ENCODE measurements at places on chromosomes 11 and 22.

DNA sequence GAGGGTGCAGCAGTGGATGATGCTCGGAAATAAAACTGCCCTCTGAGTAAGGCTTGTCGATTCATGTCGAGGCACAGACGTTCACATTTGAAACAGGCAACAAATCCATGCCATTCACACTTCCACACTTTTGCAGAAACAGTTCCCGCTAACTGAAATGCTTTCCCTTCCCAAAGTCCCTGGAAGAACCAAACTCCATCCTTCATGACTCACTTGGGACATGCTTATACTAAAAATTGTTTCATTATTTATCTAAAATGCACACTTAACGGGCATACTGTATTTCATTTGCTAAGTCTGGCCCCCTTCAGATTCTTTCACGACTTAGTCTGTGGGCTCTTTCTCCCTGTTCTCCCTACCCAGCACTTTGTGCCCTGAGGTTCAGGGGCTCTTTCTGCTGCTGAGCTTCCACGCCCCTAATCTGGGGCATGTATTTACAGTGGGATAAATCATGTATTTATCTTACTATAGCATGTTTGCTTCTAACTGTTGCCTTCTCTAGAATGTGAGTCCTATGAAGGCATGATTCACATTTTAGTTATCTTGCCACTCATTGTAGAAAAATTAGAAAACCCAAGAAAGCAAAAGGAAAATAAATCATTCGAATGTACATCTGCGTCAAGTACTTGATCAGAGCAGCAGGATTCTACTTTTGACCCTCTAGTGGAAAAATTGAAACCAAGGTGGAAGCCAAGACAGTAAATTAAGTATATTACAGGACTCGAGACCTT lies 12.5 kb downstream of the SCGB1A1 start:
- no peak for DNase-seq

DNA sequence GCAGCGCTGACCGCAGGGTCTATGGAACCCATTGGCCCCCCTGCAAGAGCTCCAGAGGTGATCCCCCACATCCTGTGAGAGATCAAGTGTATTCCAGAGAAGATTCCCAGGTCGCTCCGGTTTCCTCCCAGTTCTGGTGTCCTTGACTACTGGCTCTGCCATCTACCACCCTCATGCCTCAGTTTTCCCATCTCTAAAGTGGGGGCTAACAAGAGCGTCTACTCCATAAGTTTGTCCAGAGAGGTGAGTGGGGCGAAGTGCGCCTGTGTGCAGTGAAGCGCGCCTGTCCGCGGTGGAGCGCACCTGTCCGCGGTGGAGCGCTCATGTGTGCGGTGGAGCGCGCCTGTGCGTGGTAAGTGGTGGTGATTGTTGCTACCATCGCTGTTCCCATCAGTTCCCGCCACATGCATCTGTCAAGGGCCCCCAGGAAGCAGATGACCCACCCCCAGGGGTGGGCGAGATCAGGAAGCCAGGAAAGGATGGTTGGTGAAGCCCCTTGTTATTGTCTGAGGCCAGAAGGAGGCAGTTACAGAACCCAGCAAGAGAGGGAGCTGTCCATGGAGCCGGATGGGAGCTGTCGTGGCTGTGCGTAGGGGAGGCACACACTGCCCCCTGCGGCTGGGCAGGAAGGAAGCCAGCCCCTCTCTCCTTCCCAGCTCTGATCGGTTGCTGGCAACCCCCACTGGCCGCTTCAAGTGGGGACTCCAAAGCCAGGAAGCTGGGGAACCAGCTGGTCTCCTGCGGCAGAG lies 73.2 kb upstream of the FGF3 start:
- DNase-seq, result no peak

- DNase-seq, result no peak
Observed at GRCh38 chr22:19430890-19431541, 517 bp downstream of the HIRA start.

GRCh38 chr11:27174021-27174420 lies 133.4 kb downstream of the BBOX1 start:
- DNase-seq, result no peak

DNA sequence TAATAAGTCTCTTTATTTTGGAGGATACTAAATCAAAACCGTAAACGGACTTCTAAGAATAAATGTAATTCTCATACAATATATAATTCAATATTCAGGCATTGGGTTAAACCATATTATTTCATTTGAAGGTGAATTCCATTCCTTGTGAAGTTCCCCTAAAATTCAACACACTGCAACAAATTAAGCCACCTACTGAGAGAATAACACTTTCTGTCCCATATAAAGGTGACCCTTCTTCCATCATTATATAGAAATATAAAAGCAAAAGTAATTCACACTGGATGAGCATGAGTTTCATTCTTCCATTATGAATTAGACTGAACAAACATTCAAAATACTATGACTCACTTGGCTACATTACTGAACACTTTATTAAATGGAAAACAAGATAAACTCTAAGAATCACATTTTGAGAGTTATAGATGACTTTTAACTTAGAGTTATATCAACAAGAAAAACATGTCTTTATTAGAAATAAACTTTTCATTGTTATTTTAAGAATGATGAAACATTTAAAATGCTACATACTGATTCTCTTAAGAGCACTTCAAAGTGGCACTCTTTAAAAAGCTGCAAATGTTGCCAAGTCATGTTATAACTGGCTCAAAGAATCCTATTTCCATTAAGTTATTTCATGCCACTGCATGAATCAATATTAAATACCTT lies 2.8 kb downstream of the SESN3 start:
- no peak for DNase-seq

- no peak for DNase-seq
Observed at GRCh38 chr22:41904450-41905410, 10.1 kb downstream of the SHISA8 start.

- no peak for DNase-seq
Observed at GRCh38 chr11:17392872-17393271, 4.4 kb upstream of the KCNJ11 start.

- DNase-seq, result no peak
Observed at GRCh38 chr11:111059726-111060125, 185.8 kb upstream of the POU2AF2 start.

- DNase-seq, result no peak
Observed at GRCh38 chr11:44324749-44325525, 15.0 kb upstream of the ALX4 start.

- DNase-seq, result no peak
Observed at GRCh38 chr11:17859552-17859951, 125.0 kb downstream of the KCNC1 start.

GRCh38 chr11:44708009-44708408 lies 18.8 kb upstream of the TSPAN18 start:
- DNase-seq, result no peak

DNA sequence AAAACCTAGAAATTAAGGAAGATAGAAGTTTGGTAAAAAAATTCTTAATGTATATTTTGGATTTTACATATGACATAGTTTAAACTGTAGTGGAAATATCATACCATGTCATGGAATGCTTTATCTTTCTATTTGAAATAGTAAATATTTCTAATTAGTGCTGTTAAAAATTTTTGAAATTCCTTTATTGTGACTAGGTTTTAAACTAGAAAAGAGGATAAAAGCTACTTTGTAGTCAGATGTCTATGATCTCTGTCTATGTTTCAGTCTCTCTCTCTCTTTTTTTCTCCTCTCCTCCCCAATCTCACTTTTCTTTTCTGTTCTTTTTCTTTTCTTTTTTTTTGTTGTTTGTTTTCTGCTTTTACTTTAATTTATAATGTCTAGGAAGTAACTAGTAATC lies 226.2 kb downstream of the TMEM135 start:
- DNase-seq, result no peak

DNA sequence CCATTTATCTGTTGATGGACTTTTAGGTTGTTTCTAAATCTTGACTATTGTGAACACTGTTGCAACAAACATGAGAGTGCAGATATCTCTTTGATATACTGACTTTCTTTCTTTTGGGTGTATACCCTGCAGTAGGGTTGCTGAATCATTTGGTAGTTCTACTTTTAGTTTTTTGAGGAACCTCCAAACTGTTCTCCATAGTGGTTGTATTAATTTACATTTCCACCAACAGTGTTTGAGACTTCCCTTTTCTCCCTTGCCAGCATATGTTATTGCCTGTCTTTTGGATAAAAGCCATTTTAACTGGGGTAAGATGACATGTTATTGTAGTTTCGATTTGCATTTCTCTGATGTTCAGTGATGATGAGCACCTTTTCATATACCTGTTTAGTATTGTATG lies 330.0 kb downstream of the DDX10 start:
- no peak for DNase-seq

- no peak for DNase-seq
Observed at GRCh38 chr11:78646564-78647185, 72.0 kb upstream of the NARS2 start.

GRCh38 chr11:111923951-111924350 lies 5.2 kb downstream of the C11orf52 start:
- no peak for DNase-seq

DNA sequence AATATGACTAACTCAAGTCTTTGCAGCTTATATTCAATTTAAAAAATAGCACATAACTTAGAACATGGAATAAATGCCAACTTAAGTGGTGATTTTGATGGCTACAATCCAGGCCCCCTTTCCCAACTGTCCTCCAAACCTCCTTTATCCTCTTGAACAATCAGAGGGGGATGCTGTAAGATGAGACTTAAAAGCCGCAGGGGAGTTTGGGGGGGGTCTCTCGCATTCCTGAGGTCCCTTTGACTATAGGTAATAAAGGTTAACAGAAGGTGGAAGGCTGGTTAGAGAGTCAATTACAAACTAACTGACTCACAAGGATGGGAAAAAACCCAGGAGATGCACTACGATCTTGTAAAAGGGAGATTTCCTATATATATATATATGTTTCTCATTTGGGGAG lies 101.8 kb downstream of the KIRREL3 start:
- no peak for DNase-seq

DNA sequence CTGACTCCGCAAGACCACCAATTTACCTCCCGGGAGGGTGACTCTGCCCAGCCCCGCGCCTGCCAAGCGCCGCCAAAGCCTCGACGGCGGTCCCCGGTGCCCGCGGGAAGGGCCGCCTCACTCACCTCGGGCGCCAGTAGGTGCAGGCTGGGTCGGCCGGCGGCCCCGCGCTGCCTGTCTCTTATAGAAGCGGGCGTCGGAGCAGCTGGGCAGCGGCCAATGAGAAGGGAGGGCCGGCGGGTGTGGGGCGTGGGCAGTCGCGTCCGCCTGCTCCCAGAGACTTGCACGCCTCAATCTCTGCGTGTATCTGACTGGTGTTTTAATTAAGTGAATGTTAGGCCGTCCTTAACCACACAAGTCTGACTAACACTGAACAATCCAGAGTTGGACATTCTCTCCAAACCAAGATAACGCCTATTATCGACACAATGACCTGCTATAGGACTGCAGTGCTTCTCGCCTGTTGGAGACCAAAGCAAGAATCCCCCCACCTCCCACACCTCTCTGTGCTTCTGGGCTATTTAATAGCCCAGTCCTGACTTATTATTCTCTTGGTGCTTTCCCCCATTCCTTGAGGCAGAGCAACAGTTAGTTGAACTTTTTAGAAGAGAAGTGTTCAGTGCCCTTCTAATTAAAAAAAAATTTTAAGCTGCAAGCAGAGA lies at the start of gene TPH1:
Gene TPH1, minus strand, starts transcription at position 154 of the 662 bp plus-strand sequence. CDS start 5,507 bp downstream, outside the sequence.
- DNase-seq, result no peak

DNA sequence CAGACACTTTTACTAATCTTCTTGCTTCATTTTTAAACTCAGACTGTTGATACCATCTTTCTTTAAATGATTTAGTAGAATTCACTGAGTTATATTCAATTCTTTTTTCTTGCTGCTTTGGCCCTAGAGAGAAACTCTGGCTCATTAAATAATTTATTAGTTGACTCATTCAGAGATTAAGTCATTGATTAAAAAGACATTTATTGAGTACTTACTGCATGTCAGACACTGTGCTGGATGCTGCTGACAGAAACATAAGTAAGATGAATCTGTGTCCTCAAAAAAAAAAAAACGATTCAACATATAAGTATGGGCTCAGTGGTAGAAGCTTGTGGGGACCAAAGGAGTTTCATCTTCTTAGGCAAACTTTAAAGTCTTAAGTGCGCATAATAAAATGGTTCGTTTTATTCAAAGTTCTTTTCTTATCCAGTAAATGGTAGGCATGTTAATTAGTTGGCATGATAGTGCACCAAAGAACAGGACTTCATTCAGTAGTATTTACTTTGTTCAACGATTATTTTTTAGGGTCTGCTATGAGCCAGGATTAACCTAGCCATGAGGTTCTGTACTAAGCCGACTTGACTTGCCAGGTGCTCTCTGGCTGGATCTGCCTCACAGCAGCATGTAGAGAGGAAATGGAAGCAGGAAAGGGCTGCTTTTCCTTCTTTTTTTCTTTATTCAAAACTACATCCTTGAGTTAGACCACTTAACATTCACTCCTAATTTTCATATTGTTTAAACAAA lies 281.0 kb upstream of the CTSC start:
- DNase-seq, result no peak

DNA sequence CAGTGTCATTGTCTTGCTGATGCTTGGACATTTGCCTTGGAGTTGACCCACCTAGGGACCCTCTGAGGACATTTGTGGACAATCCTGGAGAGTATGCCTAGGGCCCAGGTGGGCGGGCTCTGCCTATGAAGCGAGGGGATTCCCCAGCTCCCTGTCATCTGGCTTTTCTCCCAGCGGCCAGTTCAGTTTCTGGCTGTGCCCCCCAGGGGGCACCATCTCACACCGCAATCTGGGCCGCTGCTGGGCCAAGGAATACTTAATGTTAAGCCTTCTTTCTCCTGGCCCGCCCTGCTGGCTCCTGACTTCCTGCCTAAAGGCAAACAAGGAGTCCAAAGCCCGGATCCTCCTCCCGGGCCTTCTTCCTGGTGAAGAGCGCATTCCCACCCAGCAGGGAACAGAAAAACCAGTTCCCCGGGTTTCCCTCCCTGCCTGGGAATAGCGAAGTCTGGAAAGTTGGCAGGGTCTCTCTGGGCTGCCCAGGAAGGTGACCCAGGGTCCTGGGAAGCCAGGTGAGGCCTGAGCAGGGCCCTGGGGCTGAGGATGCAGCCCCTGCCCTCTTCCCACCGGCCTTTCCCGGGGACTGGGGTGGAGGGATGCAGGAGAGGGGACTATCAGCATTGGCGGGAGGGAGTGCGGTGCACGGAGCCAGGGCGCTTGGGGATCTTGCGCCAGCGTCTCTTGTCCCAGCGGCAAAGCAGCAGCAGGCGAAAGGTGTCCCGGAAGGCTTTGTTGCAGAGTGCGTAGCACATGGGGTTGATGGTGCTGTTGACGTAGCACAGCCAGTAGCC lies 11.9 kb downstream of the CHRM1 start:
- no peak for DNase-seq

GRCh38 chr11:119011476-119012053 lies 6.6 kb downstream of the RPS25 start:
- no peak for DNase-seq
